NCI-H1694 (cell line): ENCODE measurements at places on chromosomes 3 and 15.

- DNase-seq, result no peak
These were observed 4.6 kb upstream of the UQCRC1 start for GRCh38 chr3:48614044-48614443.

GRCh38 chr3:12405432-12406272 is 78.6 kb upstream of the TSEN2 start:
- DNase-seq, result no peak

GRCh38 chr3:186057594-186057993 is 51.3 kb downstream of the ETV5 start:
- no peak for DNase-seq

DNA sequence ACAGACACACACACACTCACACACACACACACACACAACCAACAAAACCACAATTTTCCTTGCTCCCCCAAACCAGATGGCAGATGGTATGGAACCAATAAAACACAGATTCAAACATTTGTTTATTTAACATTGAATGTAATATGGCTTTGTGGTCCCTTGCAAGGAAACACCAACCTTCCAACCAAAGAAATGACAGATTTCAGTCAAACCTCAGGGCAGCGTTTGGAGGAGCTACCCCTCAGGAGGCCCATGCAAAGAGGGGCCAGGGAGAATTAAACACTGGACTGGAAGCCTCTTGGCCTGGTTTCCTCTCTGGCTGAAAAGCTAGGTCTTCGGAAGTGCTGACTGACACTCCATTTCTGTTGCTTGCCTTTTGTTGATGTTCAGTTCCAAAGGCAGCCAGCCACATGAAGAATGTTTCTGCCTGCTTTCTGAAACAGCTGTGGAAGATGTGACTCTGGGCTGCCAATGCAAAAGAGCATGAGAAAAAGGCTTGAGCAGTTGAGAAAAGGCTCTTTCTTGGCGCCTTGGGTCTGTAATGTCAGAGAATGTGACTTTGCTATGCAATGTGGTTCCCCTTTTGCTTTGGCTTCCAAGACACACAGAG is 296.1 kb downstream of the RPLP1 start:
- DNase-seq, result no peak

DNA sequence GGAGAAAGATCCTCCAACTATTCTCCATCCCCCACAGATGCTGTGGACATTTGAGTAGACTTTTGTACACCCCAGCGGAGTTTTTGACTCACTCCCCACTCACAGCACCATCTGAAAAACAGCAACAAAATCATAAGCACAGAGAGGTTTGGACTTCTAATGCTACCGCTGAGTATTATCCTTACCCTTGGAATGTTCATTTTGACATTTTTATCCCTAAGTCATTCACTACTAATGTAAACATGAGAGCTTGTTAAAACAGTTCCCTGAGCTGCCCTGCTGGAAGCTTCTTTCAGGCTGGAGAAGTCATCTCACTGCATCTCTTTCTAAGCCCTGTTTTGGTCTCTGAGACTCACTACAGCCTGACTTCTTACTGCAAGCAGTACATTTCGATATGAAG is 1045.9 kb downstream of the MCTP2 start:
- DNase-seq, result no peak

DNA sequence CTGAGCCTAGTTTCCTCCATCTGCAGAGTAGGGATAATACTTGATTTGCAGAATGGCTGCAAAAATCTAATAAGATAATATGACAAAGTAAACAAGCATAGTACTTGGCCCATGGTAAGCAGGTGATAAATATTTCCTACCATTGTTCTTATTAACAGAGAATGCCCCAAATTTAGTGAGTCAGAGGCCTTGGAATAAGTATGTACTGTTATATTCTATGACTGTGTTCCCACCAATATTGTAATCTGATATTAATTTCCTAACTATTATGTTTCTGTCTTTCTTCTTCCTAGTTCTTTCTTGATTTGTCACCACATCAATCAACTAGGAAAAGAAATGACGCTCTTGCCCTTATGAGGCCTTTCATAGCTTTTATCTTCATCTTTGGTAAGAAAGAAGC is 178.4 kb upstream of the SLC2A2 start:
- no peak for DNase-seq

GRCh38 chr3:13877911-13878280 is 2.0 kb downstream of the WNT7A start:
- DNase-seq, result no peak

DNA sequence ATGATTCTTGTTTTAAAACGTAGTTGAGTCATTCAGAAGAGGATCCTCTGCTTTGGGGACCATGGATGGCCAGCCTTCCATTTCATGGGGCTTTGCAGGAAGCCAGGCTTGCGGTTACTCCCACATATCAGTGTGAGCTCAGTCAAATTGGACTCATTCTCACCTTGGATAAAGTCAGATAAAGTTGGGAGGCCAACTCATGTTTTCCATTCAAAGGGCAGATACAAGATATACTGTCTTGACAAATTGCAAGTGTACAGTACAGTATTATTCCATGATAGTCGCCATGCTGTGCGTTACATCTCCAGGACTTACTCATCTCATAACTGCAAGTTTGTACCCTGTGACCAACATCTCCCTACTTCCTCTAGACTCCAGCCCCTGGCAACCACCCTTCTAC is 25.5 kb upstream of the B3GNT5 start:
- no peak for DNase-seq

DNA sequence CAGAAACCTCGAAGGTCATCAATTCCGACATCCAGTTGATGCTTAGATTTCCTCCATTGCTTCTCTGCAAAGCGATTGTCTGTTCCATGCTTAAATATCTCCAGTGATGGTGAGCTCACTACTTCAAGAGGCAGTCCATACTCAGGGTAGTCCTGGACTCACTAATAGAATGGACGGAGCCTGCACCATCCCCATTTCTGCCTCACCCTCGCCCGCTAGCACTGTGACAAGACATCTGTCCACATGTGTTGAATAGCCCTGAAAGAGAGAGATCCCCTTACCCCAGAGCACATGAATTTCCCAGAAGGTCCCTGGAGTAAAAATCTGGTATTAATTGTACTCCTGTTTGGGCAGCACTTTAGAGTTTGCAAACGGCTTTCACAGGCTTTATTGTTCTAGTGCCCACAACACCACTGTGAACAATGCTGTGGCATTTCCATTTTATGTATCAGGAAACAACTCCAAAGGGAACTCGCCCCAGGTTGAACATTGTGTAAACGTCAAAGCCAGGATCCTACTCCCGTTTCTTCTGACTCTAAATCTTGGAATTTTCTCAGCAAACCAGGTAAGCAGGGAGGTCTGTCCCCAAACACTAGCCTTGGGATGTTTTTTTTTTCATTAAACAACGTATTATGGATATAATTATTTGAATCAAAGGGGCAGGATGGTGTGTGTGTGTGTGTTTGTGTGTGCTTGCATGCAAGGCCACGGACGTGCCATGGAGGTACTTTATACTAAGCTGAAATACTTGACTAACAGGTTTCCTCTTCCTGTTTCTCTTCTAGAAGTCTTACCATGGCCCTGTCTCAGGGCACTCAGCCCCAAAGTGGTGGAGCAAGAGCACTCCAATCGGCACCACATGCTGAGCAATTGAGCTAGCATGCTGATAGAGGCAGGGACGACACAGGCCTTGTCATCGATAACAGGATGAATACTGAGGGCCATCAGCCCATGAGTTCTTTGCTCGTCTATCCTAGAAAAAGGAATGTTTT is 198.3 kb downstream of the OPA1 start:
- no peak for DNase-seq

GRCh38 chr15:60520013-60520824 is 41.3 kb upstream of the ICE2 start:
- no peak for DNase-seq

GRCh38 chr3:2802429-2802828 is 307.7 kb downstream of the IL5RA start:
- no peak for DNase-seq
